ENCODE measurements at places on chromosomes 1 and 21. TPM values are rescaled to one million over a fixed set of nuclear protein-coding genes. Genes with fewer than 3 reads are reported as not detected.

DNA sequence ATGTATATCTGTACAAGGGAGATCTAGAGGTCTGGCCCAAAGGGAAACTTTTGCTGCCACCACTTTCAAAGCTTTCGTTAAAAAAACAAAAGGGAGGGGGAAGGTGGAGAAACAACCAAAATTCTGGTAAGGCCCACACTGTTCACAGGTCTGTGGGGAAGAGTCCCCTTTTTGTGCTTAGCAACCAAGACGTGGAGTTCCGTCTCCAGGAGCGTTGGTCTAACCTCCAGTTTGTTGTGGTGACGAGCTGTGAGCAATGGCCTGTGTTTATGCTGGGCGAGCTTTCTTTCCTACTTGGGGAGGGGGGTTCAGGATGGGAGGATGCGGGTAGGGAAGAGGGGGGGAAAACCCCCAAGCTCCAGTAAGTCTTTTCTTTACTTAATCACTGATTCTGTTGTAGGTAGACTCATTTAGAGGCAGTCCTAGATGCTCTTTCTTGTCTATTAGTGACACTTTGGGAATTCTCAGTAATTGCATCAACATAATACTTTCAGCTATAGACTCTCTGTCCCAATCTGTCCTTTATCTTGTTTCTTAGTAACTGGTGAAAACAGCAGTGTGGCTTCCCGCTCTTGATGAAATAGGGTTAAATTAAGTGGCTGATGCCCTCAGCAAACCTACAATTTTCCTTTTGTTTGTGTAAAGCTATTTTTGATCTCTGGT, 1.5 kb downstream of the HIPK1 start:
- DNase-seq, result no peak

The MEGF6 gene
- total RNA-seq, result 83.8 TPM

DNA sequence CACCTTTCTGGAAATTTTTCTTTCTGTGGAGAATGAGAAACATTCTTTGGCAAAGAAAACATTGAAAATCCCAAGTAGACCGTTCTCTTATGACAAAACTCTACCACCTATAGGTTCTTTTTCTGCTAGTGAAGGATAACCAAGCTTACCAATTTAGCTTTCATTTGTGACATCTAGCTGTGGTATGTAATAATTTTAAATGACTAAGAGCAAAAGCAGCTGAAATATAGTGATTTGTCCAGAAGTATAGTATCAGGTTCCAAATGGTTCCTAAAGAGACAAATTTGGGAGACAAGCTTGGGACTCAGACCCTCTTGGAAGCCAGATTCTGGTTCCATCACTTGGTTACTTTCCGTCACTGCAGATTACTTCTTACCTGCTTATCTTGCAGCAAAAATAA, 24.4 kb downstream of the FUBP1 start:
- DNase-seq, result no peak

DNA sequence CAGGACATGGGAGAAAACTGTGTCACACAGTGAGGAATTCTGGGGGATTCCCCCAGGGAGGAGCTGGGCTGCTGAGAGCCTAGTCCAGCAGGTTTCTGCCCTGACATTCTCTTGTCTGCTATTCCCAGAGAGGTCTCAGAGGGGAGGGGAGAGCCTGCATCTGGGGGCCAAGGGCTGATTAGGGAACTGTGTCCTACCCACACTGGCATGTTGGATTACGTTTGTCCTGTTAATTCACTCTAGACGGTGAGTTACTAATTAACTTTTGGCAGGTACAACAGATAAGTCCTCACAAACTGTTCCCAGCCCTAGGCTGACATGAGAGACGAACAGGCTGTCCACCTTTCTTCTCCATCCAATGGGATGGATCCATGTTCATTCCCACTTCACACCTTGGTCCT, 2.6 kb upstream of the SH3BGRL3 start:
- no peak for DNase-seq

- DNase-seq, result no peak
Observed at GRCh38 chr1:92291372-92291999, 7.3 kb downstream of the GLMN start.

The LORICRIN gene
- total RNA-seq, result not detected

The CNIH3 gene
- 3.2 TPM for total RNA-seq

DNA sequence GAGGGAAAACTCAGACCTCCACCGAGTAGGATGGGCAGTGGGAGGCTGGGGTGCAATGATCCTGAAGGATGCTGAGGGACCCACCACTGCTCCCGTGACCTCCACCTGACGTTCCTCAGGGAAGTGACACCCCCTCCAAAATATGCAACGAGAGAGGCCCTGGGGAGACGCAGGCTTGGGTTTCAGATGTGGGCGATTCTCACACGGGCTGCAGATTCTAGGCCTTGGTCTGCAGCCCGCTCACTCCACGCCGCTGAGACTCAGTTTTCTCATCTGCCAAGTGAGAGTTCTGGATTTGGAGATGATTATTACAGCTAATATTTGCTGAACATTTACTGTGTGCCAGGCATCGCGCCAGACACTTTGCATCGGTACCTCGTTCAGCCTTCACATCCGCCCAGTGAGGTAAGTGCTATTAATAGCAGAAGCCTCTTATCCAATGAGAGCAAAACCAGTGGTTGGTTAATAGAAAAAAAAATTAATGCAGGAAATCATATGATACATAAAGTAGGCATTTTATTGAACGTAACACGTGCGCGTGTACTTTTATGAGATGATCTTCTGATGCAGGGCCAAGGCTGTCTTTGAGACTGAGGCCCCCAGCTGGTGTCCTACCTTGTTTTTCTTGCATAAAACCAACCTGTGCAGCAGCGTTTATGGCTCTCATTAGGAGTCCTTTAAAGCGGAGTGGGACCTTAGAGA, 102.0 kb upstream of the RUNX3 start:
- DNase-seq, result no peak
